Nucleus accumbens (tissue), 56 donors: ENCODE measurements at places on chromosomes 7 and 10.

- no peak for DNase-seq
These were observed 484.0 kb upstream of the ZWINT start for GRCh38 chr10:56844978-56845529.

DNA sequence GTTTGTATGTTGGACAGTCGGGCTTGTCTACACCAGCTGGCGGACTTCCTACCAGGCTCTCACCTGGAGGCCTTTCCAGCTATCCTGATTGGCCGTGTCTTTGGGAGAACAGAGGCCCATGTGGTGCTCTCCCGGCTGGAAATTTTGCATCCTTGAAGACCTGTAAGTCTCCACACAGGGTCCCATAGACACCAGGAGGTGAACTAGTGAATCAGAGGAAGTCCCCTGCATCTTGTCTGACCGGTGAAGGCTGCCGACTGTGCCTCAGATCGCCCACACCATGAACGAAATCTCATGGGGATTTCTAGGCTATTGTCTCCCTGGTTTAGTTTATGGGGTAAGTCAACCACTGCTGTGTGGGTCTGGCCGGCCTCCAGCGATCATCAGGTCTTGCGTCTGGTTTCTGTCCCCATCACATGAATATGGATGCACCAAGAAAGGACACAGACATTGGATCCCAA lies 108.4 kb upstream of the LYZL2 start:
- DNase-seq = no peak

GRCh38 chr7:29296421-29296820 lies 101.8 kb downstream of the CHN2 start:
- DNase-seq = no peak

DNA sequence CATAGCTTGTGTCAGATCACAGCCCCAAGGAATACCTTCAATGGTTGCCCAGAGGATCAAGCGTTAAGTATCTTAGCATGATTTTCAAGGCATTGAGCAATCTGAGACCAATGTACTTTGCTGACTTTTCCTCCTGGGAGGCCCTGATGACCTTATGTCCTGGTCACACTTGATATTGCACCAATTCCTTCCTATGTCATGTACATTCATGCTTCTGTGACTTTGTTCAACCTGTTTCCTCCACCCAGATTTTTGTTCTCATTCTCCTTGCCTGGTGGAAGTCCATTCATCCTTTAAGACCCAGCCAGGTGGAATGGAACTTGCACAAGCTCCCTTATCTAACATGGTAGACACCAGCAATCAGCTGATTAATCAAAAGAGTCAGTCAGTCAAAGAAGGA lies 160.8 kb downstream of the PFKFB3 start:
- no peak for DNase-seq

- no peak for DNase-seq
These were observed 141.7 kb upstream of the TMEM72 start for GRCh38 chr10:44769450-44769849.

DNA sequence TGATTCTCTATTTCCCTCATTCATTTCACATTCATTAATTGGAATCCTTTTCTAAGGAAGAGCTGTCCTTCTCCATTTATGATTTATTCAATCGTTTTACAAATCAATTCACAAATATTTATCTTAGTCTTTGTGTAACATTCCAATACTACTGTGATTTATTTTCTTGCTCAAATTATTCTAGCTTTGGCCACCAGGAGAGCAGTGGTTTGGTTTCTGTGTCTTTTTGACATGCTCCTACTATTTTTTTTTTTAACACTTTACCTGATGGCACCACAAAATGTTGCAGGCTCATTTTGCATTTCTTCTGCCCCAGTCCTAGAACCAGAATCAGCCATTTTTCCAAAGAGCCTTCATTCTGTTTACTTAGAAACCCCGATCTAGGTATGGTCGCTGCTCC lies 13.3 kb upstream of the RBM33 start:
- DNase-seq = no peak

GRCh38 chr10:18713077-18713476 lies 53.8 kb downstream of the ARL5B start:
- no peak for DNase-seq

- no peak for DNase-seq
These were observed 196.0 kb upstream of the GRB10 start for GRCh38 chr7:50978633-50979215.

- no peak for DNase-seq
These were observed 42.6 kb downstream of the PWWP2B start for GRCh38 chr10:132439424-132440163.

DNA sequence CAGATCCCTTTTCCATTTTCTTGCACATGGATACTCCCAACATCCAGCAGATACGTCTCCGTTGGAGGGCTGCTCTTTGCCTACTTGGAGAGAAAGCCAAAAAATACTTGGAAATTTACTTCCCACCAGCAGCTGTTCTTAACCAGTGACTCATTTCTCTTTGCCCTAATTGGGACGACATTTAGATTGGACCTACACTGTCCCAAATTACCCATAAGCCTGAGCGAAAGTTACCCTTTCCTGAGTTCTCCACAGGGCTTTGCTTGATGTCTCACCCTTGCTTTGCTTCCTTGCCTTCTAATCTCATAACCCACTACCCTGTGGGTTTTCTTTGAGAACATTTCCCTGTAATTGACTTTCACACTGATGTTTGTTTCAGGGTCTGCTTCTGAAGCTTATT lies 48.1 kb downstream of the SAMD8 start:
- no peak for DNase-seq

GRCh38 chr10:35501923-35502322 lies 103.2 kb upstream of the GJD4 start:
- no peak for DNase-seq

DNA sequence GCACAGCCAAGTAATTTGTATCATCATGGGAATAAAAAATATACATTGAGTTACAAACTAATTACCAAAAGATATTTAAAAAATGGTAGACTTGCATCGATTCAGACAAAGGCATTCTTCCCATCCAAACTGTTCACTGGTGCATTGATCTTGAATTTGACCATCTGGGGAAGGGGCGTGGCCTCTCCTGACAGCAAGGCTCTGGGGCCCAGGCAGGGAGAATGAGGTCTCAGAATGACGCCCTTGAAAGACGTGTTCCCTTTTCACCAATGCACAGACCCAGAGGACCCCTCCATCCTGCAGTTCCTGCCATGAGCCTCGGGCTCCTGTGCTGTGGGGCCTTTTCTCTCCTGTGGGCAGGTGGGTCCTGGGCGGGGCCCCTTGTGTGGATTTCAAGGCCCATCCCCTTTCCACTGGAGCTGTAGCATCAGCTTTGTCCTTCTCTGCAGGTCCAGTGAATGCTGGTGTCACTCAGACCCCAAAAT lies 91.1 kb upstream of the PRSS58 start:
- no peak for DNase-seq

GRCh38 chr10:22705527-22705926 lies 8.9 kb downstream of the PIP4K2A start:
- DNase-seq = no peak

- no peak for DNase-seq
These were observed 16.8 kb downstream of the UBE2D4 start for GRCh38 chr7:43942997-43943396.
